Common myeloid progenitor, CD34-positive (primary cell): ENCODE measurements at places on chromosomes 2 and 18.

- no peak for DNase-seq
- H3K27me3 ChIP-seq, result no peaks in the 10 kb centered on the region
- no peaks in the 10 kb centered on the region for H3K36me3 ChIP-seq
- no peak overlapping the region for H3K27ac ChIP-seq
- H3K4me3 ChIP-seq, result no peak overlapping the region
Observed at GRCh38 chr2:7692657-7693161, 775.5 kb downstream of the RNF144A start.

GRCh38 chr18:8142131-8142711 lies 467.0 kb upstream of the RAB12 start:
- H3K27me3 ChIP-seq, result no peaks in the 10 kb centered on the region
- H3K36me3 ChIP-seq, result no peaks in the 10 kb centered on the region
- no peak overlapping the region for H3K4me3 ChIP-seq
- no peaks in the 10 kb centered on the region for H3K4me1 ChIP-seq
- H3K27ac ChIP-seq, result no peak overlapping the region
- no peak for DNase-seq

- H3K27ac ChIP-seq, result no peak overlapping the region
- no peak overlapping the region for H3K4me3 ChIP-seq
- DNase-seq, result no peak
- no peaks in the 10 kb centered on the region for H3K4me1 ChIP-seq
Observed at GRCh38 chr2:237760506-237761502, 37.8 kb upstream of the RBM44 start.

- no peak overlapping the region for H3K4me3 ChIP-seq
- no peak overlapping the region for H3K27ac ChIP-seq
- H3K36me3 ChIP-seq, result no peaks in the 10 kb centered on the region
- no peaks in the 10 kb centered on the region for H3K4me1 ChIP-seq
Observed at GRCh38 chr18:74064510-74064909, 83.1 kb downstream of the FBXO15 start.

GRCh38 chr2:14540015-14540414 lies 92.5 kb upstream of the LRATD1 start:
- H3K27ac ChIP-seq, result no peak overlapping the region
- no peak for DNase-seq
- H3K27me3 ChIP-seq, result no peaks in the 10 kb centered on the region
- no peaks in the 10 kb centered on the region for H3K36me3 ChIP-seq
- no peaks in the 10 kb centered on the region for H3K4me1 ChIP-seq

- peaks cover 71% of the 10 kb centered on the region for H3K4me1 ChIP-seq
- H3K27ac ChIP-seq, result peak overlapping the region; percentile 40
- no peaks in the 10 kb centered on the region for H3K27me3 ChIP-seq
- peak; percentile 60 for DNase-seq
- H3K36me3 ChIP-seq, result no peaks in the 10 kb centered on the region
Observed at GRCh38 chr18:23141104-23141999, 6.1 kb downstream of the CABLES1 start.

GRCh38 chr2:10305254-10305635 lies 2.5 kb downstream of the HPCAL1 start:
- peak; percentile 89 for DNase-seq
- H3K4me1 ChIP-seq, result peaks cover 56% of the 10 kb centered on the region
- no peak overlapping the region for H3K4me3 ChIP-seq
- no peaks in the 10 kb centered on the region for H3K36me3 ChIP-seq
- H3K27me3 ChIP-seq, result no peaks in the 10 kb centered on the region

DNA sequence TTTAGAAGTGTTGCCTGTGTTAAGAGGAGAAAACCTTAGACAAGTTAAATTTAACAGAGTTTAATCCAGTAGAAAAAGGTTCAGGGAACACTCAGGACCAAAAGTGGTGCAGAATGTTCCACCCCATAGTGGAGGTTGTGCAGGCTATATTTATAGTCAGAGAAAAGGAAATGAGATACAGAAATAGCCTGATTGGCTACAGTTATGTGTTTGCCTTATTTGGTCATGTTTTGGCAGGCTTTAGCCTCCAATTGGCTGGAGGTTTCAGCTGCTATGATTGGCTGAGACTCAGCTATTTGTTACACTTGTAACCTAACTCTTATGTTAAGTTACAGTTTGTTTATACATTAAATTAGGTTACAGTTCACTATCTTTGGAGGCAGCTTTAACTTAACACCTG lies 4.2 kb downstream of the STAMBP start:
- no peak overlapping the region for H3K4me3 ChIP-seq
- no peaks in the 10 kb centered on the region for H3K27me3 ChIP-seq
- H3K4me1 ChIP-seq, result peaks cover 13% of the 10 kb centered on the region
- H3K27ac ChIP-seq, result no peak overlapping the region
- DNase-seq, result peak; percentile 65

- H3K4me1 ChIP-seq, result peaks cover 30% of the 10 kb centered on the region
- no peak overlapping the region for H3K4me3 ChIP-seq
- H3K36me3 ChIP-seq, result no peaks in the 10 kb centered on the region
- H3K27ac ChIP-seq, result no peak overlapping the region
- no peak for DNase-seq
Observed at GRCh38 chr18:2894841-2895370, 48.1 kb downstream of the EMILIN2 start.

- H3K4me1 ChIP-seq, result no peaks in the 10 kb centered on the region
- H3K4me3 ChIP-seq, result no peak overlapping the region
- no peak for DNase-seq
- no peak overlapping the region for H3K27ac ChIP-seq
- no peaks in the 10 kb centered on the region for H3K36me3 ChIP-seq
- no peaks in the 10 kb centered on the region for H3K27me3 ChIP-seq
Observed at GRCh38 chr2:211948932-211949331, 589.7 kb downstream of the ERBB4 start.

GRCh38 chr2:171864357-171864985 lies 29.6 kb downstream of the SLC25A12 start:
- H3K4me3 ChIP-seq, result no peak overlapping the region
- H3K27ac ChIP-seq, result no peak overlapping the region
- H3K27me3 ChIP-seq, result no peaks in the 10 kb centered on the region
- DNase-seq, result no peak
- H3K4me1 ChIP-seq, result no peaks in the 10 kb centered on the region
- H3K36me3 ChIP-seq, result peaks cover 13% of the 10 kb centered on the region

DNA sequence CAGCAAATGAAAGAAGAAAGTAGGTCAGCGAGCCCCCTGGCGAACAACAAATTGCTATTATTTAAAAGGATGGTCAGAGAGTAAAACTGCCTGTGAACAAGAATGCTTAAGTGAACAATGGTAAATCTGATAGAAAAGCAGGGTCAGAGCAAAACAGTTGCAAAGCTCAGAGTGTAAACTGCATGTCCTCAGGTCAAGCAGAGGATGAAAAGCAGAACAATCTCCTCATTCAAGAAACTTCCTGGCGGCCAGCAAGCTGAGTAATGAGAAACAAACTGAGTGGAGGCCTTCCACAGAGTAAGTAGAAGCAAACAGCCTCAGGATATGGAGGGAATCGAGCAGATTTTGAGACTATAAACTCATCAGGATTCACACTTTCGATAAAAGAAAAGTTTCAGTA lies 117.9 kb downstream of the PPP1R1C start:
- no peaks in the 10 kb centered on the region for H3K36me3 ChIP-seq
- no peak overlapping the region for H3K27ac ChIP-seq
- no peak for DNase-seq

DNA sequence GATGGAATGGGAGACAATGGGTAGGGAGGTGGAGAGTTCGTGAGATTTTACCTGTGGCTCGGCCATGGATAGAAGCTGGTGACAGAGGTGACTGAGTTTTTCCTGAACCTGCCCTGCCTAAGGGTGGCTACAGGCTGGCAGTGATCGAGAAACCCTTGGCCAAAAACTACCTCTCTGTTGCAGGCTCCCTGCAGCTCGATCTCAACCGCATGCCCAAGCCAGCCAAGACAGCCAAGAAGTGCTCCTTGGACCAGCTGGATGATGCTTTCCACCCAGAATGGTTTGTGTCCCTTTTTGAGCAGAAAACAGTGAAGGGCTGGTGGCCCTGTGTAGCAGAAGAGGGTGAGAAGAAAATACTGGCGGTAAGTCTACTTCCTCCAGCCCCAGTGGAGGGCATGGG lies 225.5 kb downstream of the DYSF start:
- no peak for DNase-seq
- no peaks in the 10 kb centered on the region for H3K27me3 ChIP-seq
- no peaks in the 10 kb centered on the region for H3K36me3 ChIP-seq
- H3K27ac ChIP-seq, result no peak overlapping the region
- no peaks in the 10 kb centered on the region for H3K4me1 ChIP-seq
- H3K4me3 ChIP-seq, result no peak overlapping the region

DNA sequence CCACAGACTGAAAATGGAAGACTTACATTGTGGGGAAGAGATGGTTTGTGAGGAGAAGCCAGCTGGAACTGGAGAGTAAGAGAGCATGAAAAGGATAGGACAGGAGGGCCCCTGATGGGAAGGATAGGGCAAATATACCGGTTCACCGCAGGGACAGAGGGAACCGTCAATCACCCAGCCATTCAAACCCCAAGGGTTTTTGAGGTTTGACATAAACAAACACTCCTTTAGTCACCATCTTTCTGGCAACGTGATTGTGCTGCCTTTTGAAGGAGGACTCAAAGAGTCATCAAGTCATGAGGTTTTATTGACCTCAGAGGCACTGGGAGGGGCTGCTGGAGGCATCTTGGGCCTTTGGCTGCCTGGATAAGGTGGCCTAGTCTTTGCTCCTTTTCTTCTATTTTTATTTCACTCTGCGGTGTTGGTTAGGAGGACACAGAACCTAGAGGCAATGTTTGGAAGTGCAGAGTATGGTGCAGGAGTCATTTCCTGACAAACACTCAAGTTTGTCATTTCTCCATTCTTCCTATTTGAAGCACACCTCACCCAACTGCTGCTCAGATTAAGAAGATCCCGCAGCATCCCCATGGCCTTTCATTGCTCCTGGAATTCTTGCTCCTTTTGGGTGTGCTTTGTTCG lies 487.3 kb upstream of the SPRED2 start:
- no peak overlapping the region for H3K27ac ChIP-seq
- H3K4me3 ChIP-seq, result no peak overlapping the region
- no peak for DNase-seq
- no peaks in the 10 kb centered on the region for H3K27me3 ChIP-seq
- no peaks in the 10 kb centered on the region for H3K36me3 ChIP-seq

DNA sequence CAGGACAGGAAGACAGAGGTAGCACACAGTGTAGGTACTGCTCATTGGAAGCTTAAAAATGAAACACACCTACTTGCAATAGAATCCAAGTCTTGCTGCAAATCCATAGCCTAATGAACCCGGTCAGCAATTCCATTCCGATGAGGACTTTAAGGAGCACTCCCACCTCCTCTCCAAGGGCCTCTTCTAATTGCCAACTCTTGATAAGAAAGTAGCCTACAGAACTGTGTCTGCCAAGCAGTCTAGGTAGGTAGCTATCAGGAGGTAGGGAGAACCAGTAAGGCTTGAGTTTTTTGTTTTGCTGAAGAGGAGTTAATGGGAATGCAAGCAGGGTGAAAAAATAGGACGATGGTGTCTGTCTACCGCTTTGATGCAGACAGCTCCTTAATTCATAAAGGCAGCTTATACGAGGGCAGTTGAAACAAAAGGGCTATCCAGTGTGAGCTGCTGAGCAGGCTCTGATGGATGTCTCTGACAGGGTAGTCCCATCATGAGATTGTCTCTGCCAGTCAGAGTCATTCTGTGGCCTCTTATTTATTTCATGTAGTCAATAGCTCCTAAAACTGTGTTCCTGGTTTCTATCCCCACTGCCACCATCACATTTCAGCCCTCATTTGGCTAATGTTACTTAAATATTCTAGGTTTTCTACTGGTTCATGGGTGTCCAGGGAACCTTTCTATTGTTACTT lies 155.6 kb upstream of the DNMT3A start:
- H3K27me3 ChIP-seq, result no peaks in the 10 kb centered on the region
- DNase-seq, result no peak
- H3K36me3 ChIP-seq, result no peaks in the 10 kb centered on the region

- H3K4me1 ChIP-seq, result no peaks in the 10 kb centered on the region
- DNase-seq, result no peak
- no peaks in the 10 kb centered on the region for H3K36me3 ChIP-seq
- no peaks in the 10 kb centered on the region for H3K27me3 ChIP-seq
- no peak overlapping the region for H3K27ac ChIP-seq
Observed at GRCh38 chr2:30040147-30040546, 106.7 kb upstream of the YPEL5 start.

- no peaks in the 10 kb centered on the region for H3K27me3 ChIP-seq
- H3K4me1 ChIP-seq, result no peaks in the 10 kb centered on the region
- no peak overlapping the region for H3K27ac ChIP-seq
- no peaks in the 10 kb centered on the region for H3K36me3 ChIP-seq
- H3K4me3 ChIP-seq, result no peak overlapping the region
- peak; percentile 31 for DNase-seq
Observed at GRCh38 chr2:182506606-182507005, 79.8 kb upstream of the PDE1A start.

GRCh38 chr2:109595644-109596043 lies 18.1 kb downstream of the SEPTIN10 start:
- H3K36me3 ChIP-seq, result no peaks in the 10 kb centered on the region
- H3K4me3 ChIP-seq, result no peak overlapping the region
- H3K4me1 ChIP-seq, result no peaks in the 10 kb centered on the region
- H3K27me3 ChIP-seq, result no peaks in the 10 kb centered on the region
- DNase-seq, result no peak

DNA sequence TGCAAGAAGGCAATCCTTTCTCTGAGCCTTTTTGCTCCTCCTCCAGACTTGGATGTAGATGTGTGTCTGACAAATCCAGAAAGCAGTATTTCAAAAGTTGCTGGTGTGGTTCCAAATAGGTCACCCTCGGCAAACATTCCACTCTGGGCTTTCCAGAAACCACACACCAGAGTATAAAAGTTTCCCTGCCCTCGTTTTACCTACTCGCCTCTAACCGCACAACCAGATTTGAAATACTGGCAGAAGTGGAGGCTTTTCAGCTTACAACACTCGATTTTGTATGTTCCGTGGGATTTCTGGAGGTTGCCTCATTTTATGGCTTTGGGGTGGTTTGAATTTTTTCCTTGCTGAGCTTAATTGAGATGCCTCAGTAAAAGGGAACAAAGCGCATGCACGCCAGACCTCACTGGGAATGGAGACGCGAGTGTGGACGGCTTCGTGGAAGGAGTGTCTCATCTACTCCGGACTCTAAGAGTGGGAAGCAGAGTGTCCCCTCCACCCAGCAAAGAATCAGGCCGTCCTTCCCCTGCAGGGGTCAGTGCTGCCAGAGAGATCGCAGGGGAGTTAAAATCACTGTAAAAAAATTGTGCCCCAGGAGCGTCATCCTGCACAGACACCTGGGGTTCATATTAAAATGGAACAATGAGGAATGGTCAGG lies 44.0 kb upstream of the RPL31 start:
- no peaks in the 10 kb centered on the region for H3K4me1 ChIP-seq
- H3K4me3 ChIP-seq, result no peak overlapping the region
- H3K27ac ChIP-seq, result no peak overlapping the region
- no peak for DNase-seq

DNA sequence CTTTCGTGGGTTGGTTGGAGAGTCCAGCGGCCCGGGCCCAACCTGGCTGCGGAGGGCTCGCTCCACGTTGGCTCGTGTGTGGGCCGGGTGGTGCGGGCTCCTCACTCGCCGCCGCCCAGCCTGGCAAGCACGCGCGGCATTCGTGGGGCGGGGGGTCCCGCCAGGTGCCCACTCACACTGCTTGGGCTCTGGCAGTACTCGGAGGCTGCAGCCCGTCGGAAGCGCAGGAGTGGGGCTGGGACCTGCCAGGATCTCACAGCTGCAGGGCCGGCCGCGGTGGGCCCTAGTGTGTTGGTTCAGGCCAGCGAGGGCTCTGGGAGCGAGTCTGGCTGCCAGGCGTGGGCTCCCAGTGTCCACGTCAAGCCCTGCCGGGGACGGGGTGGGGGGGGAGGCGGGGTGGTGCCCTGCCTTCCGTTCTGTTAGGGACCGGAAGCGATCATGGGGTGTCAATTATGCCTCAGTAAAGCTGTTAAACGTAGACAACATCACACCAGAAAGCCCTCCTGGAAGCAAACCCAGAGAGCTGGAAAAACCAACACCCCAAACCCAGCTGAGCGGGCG lies 1.0 kb upstream of the HS6ST1 start:
- H3K4me3 ChIP-seq, result peak overlapping the region; percentile 82
- no peak for DNase-seq
- no peaks in the 10 kb centered on the region for H3K4me1 ChIP-seq
